ENCODE measurements at places on chromosomes 3 and 15.

DNA sequence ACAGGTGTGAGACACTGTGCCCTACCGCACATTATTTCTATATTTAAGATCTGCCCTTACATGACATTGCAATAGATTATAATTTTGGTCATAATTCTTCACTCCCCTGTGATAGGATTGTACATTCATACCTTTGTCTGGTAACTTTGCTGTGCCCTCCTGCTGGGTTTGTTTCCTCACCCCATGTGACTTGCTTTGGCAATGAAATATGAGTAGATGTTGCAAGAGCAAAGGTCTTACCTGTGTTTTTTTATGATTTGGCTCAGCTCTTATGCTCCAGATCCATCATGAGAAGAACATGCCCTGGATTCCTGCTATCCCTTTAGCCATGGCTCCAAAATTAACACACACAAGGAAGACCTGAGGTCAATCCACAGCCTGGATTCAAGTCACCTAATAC is 137.7 kb upstream of the EOMES start:
- H3K4me1 ChIP-seq: no peaks in the 10 kb centered on the region
- no peaks in the 10 kb centered on the region for H3K27me3 ChIP-seq
- DNase-seq: no peak
- H3K27ac ChIP-seq: no peak overlapping the region

GRCh38 chr15:41024131-41024530 is 70.9 kb downstream of the CHAC1 start:
- H3K27me3 ChIP-seq: no peaks in the 10 kb centered on the region
- no peaks in the 10 kb centered on the region for H3K4me1 ChIP-seq
- H3K4me3 ChIP-seq: no peak overlapping the region
- peaks cover 29% of the 10 kb centered on the region for H3K36me3 ChIP-seq

DNA sequence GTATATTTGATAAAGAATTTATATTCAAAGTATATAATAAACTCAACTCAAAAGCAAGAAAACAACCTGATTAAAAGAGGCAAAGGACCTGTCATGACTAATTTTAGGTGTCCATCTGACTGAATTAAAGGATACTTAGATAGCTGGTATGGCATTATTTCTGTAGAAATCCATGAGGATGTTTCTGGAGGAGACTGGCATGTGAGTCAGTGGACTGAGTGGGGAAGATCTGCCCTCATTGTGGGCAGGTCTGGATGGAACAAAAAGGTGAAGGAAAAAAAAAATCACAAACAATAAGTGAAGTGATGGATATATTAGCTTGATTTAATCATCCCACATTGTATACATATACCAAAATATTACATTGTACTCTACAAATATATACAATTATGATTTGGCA is 16.6 kb downstream of the ANKRD28 start:
- H3K27ac ChIP-seq: no peak overlapping the region
- no peak overlapping the region for H3K4me3 ChIP-seq
- DNase-seq: no peak
- no peaks in the 10 kb centered on the region for H3K27me3 ChIP-seq

- H3K4me1 ChIP-seq: peaks cover 10% of the 10 kb centered on the region
- H3K27ac ChIP-seq: no peak overlapping the region
- DNase-seq: no peak
- no peak overlapping the region for H3K4me3 ChIP-seq
- H3K36me3 ChIP-seq: no peaks in the 10 kb centered on the region
Observed at GRCh38 chr3:152377184-152377570, 108.4 kb downstream of the MBNL1 start.

- H3K36me3 ChIP-seq: peaks cover 5% of the 10 kb centered on the region
- no peak for DNase-seq
- H3K27ac ChIP-seq: no peak overlapping the region
- H3K4me1 ChIP-seq: peaks cover 16% of the 10 kb centered on the region
Observed at GRCh38 chr3:70861855-70862254, 549.4 kb upstream of the MDFIC2 start.

GRCh38 chr3:123935830-123936229 is 25.2 kb downstream of the CCDC14 start:
- H3K36me3 ChIP-seq: peaks cover 13% of the 10 kb centered on the region
- no peaks in the 10 kb centered on the region for H3K4me1 ChIP-seq
- DNase-seq: no peak
- no peaks in the 10 kb centered on the region for H3K27me3 ChIP-seq

GRCh38 chr15:68466876-68467275 is 34.9 kb upstream of the ITGA11 start:
- peak; percentile 9 for DNase-seq
- H3K27ac ChIP-seq: no peak overlapping the region
- H3K4me1 ChIP-seq: no peaks in the 10 kb centered on the region
- no peaks in the 10 kb centered on the region for H3K27me3 ChIP-seq

DNA sequence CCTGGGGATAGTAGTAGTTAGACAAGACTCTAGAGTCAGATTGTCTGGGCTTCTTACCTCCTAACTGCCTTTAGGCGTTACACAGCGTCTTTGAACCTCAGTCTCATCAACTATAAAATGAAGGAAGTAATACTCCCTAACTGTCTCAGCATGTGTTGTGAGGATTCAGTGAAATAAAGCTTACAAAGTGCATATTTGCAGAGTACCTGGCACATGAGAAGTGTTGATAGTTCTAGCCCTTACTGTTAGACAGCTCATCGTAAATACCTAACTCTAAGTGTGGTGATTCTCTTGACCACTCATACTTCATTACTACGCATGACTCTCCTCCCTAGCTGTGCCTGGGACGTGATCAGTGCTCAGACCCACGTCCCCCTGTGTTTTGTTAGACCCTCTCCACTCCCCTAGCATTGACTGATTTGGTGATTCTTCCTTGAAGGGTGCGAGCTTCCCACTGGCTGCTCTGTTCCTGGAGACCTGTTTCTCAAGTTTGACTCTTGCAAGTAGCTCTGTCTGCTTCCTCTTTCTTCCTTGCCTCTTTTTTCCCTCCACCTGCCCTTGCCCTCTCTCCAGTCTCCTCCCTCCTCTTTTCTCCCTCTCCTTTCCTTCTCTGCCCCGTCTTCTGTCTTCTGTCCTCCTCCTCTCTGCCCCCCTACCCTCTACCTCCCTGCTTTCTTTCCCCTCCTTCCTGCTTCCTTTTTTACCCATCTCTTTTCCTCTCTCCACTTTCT is 124.2 kb downstream of the SLC25A26 start:
- no peaks in the 10 kb centered on the region for H3K36me3 ChIP-seq
- H3K27me3 ChIP-seq: no peaks in the 10 kb centered on the region
- DNase-seq: no peak
- H3K4me3 ChIP-seq: no peak overlapping the region
- no peak overlapping the region for H3K27ac ChIP-seq

DNA sequence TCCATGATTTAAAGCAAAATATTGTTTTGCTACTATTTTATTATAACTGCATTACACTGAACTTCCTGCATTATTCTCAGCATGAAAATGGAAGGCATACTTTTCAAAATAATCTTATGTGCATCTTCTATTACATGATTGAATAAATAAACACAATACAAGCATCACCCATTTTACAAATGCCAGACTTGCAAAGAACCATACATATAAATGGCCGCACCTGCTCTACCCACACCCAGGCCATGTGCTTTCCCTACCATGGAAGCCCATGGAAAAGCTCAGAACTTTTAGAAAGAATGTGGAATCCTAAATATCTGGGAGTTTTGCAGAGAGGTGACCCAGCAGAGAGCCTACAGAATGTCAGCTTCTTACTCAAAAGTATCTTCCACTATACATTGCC is 127.2 kb downstream of the SHOX2 start:
- no peaks in the 10 kb centered on the region for H3K27me3 ChIP-seq
- H3K27ac ChIP-seq: no peak overlapping the region
- no peak for DNase-seq
- no peaks in the 10 kb centered on the region for H3K4me1 ChIP-seq
- no peak overlapping the region for H3K4me3 ChIP-seq
- no peaks in the 10 kb centered on the region for H3K36me3 ChIP-seq

GRCh38 chr3:42655980-42656679 is 2.6 kb downstream of the ZBTB47 start:
- no peaks in the 10 kb centered on the region for H3K36me3 ChIP-seq
- no peaks in the 10 kb centered on the region for H3K27me3 ChIP-seq
- H3K4me1 ChIP-seq: peaks cover 22% of the 10 kb centered on the region

- H3K4me3 ChIP-seq: no peak overlapping the region
- H3K36me3 ChIP-seq: no peaks in the 10 kb centered on the region
- H3K4me1 ChIP-seq: no peaks in the 10 kb centered on the region
Observed at GRCh38 chr3:31248563-31248992, 284.1 kb upstream of the STT3B start.

DNA sequence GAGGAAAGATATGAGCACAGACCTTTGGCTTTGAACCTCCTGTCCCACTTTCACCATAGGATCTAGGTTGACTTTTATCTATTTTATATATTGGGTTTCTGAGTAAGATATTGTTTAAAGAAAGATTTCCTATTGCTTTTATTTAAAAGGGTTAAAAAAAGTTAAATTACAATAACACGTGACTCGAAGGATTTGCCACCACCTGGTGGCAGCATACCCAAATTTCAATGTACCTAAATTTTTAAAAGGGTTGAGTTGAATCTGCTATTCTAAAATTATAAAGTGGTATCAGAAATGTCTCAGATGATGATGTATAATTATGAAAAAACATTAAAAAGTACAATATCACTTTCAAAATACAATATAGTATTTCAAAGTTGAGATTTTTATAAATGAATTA is 368.4 kb downstream of the MECOM start:
- H3K27me3 ChIP-seq: no peaks in the 10 kb centered on the region
- H3K4me1 ChIP-seq: no peaks in the 10 kb centered on the region
- DNase-seq: peak; percentile 32
- H3K27ac ChIP-seq: no peak overlapping the region

- peaks cover 4% of the 10 kb centered on the region for H3K36me3 ChIP-seq
- DNase-seq: no peak
- no peak overlapping the region for H3K27ac ChIP-seq
- no peak overlapping the region for H3K4me3 ChIP-seq
- H3K27me3 ChIP-seq: no peaks in the 10 kb centered on the region
- H3K4me1 ChIP-seq: no peaks in the 10 kb centered on the region
Observed at GRCh38 chr15:63715818-63716217, 117.9 kb downstream of the HERC1 start.
